ENCODE measurements at places on chromosomes 13 and 19.

DNA sequence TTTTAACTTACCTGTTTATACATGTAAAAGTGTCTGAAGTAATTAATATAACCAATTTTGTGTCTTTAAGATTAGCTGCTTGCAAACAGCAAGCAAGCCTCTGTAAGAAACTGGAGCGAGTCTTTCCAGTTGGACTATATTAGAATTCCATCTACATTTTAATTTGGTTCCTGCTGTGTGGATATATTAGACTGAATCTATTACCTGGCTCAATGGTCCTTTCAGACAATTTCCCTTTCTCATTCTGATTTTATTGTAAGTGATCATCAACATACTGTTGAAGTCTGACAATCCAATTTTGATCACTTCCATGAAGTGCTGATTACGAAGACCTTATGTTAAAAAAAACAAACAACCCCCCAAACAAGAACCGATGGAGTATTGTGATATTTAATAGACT, 72.3 kb downstream of the GPC5 start:
- no peak for DNase-seq

DNA sequence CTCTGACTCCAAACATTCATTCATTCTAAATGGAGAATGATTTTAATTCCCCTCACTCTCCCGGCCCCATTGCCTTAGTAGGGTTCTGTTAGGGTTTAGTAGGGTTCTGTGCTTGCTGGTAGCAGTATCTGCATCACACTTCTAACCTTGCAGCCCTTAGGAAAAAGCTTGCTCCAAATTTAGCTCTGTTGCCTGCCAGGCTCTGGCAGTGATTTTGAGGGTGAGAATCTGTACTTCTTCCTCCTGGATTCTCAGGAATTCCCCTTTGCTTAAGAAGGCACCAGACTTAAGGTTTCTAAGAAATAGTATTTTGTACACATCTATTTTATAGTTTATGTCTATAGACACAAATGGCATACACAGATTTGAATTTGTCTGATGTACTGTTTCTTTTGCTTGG, 14.7 kb downstream of the B3GLCT start:
- no peak for DNase-seq

DNA sequence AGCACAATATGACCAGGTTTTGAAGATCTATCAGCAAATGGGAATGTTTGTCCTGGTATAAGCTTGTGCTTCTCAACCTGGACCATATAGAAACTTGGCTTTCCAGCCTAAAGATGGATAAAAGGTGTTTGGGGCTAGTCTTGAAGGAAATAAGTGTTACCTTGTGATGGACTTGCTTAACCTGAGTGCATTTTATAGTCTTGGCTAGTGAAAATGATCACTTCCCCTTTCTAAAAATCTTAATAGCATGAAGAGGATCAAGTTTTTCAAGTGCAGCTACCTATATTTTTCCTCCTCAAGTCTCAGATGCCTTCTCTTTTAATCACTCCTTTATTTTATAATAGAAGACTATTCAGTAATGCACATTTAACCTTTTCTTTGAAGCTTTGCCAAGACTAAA, 919.8 kb upstream of the SLITRK1 start:
- no peak for DNase-seq

DNA sequence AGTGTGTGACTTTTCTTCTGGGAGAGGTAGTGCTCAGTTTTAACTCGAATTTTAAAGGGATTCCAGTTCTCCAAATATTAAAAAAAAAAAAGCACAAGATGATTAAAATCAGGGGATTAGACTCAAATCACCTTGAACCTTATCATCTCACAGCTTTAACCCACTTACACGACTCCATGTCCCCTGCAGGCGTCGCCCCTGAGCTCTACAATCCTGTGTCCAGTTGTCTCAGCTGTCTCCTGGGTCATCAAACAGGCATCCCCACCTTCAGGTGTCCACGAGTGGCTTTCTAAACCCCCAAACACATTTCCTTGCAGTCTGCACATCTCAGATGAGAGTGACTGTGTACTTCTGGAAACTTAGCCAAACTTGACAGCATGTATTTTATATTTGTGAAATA, 14.1 kb downstream of the ZNF808 start:
- no peak for DNase-seq

DNA sequence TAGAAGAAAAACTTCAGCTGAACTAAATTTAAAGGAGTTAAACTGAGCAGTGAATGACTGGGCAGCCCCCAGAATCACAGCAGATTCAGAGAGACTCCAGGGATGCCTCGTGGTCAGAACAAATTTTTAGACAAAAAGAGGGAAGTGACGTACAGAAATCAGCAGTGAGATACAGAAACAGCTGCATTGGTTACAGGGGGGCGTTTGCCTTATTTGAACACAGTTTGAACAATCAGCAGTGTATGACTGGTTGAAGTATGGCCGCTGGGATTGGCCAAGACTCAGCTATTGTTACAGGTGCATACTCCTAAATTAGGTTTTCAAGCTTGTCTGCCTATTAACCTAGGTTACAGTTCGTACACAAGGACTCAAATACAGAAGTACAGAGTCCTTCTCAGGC, 2.2 kb upstream of the SPRYD7 start:
- DNase-seq = no peak

- no peak for DNase-seq
Measured at GRCh38 chr13:100594731-100595130, 6.1 kb upstream of the GGACT start.

- no peak for DNase-seq
Measured at GRCh38 chr19:10508707-10509106, 5.6 kb upstream of the KEAP1 start.

- DNase-seq = no peak
Measured at GRCh38 chr13:97124915-97125809, 97.0 kb upstream of the MBNL2 start.

DNA sequence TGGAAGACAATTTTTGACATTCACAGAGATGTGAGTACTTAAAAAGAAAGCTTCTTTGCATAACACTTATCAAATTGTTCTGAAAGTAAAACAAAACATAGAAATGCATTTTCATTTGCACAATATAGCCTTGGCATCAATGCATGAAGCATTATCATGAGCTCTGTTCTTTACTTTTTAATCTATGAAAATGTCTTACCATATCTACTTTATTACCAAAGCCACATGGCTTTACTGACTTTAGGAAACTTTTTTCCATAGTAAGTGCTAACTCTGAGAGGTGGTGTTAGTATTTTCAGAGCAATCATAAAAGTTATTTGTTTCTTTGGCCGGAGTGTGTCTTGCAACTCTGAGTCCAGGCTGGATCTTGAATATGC, 10.5 kb downstream of the TNFRSF19 start:
- no peak for DNase-seq

- DNase-seq = no peak
Measured at GRCh38 chr13:45519493-45519892, 54.8 kb downstream of the COG3 start.

DNA sequence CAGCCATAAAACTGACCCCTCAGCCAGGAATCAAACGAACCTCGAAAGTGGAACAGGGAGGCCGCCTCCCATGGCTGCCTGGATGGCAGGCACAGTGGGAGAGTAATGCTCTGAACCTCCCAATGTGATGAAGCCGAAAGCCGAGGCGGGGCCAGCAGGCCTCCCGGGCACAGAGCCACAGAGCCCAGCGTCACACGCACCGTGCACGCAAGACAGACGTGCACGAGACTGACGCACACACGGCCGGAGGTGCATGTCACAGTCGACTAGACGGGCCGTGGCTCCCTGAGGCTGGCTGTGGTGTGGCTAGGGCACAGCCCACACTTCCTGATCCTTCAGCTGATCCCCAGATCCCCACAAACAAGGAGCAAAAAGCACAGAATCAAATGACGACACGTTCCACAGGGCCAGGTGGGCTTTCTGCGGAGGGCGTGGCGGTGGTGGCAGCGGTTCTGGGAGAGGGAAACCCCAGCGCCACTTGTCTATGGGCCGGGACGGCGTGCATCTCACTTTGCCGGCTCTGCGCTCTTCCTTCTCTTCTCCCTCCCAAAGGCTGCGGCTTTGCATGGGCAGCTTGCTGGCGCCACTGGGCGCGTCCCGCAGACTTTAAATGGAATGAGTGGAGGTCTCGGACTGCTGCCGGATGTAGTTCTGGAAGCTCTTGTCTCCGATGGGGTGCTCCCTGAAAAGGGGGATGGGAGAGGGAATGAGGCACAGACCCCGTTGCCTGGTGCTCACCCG, 5.0 kb upstream of the C13orf46 start:
- no peak for DNase-seq

DNA sequence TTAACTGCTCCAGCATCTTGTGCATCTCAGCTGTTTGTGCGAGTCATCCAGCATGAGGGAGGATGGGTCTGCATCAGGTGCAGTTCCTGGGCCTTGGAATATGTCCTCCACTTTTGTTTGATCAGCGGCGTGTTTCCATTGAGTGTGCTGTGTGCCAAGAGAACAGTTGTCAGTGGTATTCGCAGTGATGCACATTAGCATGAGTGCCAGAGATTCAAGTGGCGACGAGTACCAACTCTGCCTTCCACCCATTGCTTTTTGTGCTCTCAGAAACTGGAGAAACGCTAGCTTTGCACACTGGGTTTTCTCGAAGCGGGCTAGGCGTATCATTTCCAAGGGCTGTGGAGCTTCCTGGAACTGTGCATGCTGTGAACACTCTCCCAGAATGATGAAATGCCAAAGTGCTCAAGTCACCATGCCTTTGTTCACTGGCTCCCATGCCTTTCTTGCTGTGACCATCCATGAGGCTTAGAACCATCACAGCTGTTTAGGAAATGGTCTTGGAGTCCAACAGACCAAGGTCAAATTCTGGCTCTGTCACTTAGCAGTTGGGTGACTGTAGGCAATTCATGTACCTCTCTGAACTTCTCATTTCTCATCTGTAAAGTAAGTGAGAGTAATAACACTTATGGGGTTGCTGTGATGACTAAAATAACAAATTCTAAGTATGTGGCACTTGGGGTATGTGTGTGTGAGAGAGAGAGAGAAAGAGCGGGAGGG, 18.4 kb downstream of the LRCH1 start:
- DNase-seq = no peak

All from effector memory CD4-positive, alpha-beta T cell (primary cell).